ENCODE measurements at places on chromosomes 3 and 15.

GRCh38 chr3:194395778-194396538 lies 3.1 kb downstream of the GP5 start:
- no peak for DNase-seq

- DNase-seq = peak; percentile 62
Measured at GRCh38 chr3:126394179-126394976, at the start of gene CFAP100. Gene CFAP100 (plus strand): TSS chr3:126394909. CDS start chr3:126396001, 1,092 bp downstream.

GRCh38 chr3:119161240-119161639 lies 12.2 kb upstream of the UPK1B start:
- DNase-seq = no peak

- DNase-seq = no peak
Measured at GRCh38 chr15:39781967-39782302, 706 bp downstream of the FSIP1 start.

DNA sequence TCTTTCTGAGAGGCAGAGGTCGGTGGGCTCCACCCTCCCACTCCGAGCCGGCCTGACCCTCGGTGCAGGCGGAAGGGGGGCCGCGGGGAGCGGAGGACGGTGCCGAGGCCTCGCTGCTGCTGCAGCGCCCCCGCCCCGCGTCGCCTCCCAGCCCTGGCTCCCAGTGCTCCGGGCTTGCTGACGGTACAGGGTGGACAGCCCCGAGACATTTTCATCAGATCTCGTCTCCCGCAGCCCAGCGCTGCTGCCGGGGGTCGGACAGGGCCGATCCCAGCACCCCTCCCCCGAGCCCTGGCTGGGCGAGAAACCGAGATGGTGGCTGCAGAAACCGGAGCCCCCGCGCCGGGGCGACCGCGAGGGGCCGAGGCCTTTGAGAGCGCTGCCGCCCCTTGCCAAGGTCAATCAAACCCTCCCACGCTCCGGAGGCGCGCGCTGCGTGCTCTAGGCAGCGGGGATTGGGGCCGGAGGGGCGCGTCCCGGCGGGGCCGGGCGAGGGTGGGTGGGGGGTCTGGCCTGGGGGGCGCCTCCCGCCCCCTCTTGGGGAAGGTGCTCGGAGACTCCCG lies 42.5 kb downstream of the EPHB3 start:
- DNase-seq = no peak

GRCh38 chr3:126969586-126969985 lies 13.3 kb upstream of the PLXNA1 start:
- no peak for DNase-seq

DNA sequence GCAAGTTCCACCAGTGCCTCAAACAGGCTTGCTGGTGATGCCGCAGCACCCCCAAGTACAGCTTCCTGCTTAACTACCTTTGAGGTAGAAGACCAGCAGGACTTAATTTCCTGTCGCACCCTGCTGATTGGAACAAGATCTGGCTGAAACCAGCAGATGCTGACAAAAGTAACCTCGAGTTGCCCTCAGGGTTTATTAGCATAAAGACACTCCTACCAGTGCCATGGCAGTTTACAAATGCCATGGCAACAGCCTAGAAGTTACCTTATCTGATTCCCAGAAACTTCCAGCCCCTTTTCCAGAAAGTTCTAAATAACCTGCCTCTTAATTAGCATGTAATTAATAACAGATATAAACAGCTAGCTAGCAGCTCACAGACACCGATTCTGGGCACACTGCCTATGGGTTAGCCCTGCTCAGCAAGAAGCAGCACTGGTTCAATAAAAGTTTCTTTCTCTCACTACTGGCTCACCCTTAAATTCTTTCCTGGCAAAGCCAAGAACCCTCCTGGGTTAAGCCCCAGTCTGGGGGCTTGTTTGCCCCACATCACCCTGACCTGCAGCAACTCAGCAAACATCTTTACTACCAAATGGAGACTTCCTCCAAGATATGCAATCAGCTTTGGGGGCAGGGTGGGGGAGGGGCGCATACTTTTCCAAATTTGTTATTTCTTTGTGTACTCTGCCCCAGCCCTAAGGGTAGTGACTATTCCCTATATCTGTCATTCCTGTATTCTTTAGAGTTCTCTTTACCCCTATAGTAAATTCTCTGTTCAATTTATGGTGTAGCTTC lies 54.2 kb downstream of the MAP4 start:
- no peak for DNase-seq

GRCh38 chr3:122665881-122666280 lies 14.8 kb upstream of the PARP14 start:
- no peak for DNase-seq

- DNase-seq = peak; percentile 31
Measured at GRCh38 chr15:85858586-85859375, 64.1 kb upstream of the KLHL25 start.

GRCh38 chr15:39153058-39153714 lies 427.7 kb upstream of the THBS1 start:
- DNase-seq = no peak

All from hypothalamus (tissue), 51 donors.